ENCODE measurements at places on chromosomes 3 and 15.

DNA sequence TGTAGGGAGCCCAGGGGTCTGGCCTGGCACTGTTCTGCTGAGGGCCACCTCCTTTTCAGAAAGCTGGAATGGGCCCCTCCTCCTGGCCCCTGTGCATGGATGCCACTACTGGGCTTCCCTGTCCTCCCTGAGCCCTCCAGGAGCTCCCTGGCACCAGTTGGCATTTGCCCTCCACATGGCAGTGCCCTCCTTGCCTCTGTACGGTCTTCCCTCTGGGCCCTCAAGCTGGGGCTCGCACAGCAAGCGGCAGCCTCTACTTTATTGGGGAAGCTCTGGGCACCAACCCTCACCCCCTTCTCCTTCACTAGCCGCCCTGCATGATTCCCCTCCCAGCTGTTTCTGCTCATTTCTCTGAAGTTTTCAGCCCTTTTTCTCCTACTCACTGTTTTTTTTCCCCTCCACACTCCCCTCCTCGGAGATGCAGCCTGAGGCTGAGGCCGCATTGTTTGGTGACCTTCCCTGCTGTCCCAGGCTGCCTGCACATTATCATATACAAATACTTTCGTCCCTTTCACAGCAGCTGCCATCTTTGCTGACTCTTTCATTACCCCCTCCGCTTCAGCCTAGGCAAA is 127.3 kb downstream of the EEFSEC start:
- no peak for DNase-seq

DNA sequence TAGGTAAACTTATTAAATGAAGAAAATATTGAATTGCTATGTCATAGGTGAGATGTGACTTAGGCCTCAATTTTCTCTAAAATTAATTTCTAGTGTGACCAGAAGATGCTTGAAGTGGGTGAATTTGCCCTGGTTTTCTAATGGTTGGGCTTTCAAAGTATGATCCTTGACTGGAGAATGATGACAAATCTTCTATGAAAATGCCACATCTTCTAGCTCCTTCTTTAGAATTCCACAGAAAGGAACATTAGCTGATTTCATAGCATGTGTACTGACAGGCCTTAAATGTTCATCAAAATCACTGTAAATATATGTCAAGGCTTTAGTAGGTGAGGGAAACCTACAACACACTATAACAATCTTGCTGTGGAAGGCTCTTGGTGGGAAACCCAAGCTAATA is 8.9 kb downstream of the ABI3BP start:
- no peak for DNase-seq

DNA sequence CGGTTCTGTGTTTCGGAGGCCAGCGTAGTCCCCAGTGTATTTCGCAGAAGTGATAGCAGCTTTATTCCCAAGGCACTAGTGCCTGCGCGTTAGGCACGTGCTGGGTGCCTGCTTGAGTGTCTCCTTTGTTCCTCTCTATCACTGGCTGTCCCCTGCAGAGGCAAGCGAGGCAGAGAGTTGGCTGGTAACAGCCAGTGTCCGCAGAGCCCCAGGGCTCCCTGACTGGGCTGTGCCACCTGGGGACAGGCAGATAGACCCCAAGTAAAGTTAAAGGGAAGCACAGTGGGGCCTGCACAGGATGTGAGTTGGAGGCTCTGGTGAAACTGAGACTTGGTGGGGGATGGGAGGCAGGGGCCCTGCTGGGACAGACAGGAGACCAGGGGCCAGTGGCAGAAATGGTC is 50.7 kb downstream of the APBA2 start:
- DNase-seq: no peak

GRCh38 chr15:78257681-78258080 is 6.7 kb upstream of the DNAJA4 start:
- no peak for DNase-seq

GRCh38 chr3:108093021-108093420 is 2.2 kb upstream of the CD47 start:
- no peak for DNase-seq

DNA sequence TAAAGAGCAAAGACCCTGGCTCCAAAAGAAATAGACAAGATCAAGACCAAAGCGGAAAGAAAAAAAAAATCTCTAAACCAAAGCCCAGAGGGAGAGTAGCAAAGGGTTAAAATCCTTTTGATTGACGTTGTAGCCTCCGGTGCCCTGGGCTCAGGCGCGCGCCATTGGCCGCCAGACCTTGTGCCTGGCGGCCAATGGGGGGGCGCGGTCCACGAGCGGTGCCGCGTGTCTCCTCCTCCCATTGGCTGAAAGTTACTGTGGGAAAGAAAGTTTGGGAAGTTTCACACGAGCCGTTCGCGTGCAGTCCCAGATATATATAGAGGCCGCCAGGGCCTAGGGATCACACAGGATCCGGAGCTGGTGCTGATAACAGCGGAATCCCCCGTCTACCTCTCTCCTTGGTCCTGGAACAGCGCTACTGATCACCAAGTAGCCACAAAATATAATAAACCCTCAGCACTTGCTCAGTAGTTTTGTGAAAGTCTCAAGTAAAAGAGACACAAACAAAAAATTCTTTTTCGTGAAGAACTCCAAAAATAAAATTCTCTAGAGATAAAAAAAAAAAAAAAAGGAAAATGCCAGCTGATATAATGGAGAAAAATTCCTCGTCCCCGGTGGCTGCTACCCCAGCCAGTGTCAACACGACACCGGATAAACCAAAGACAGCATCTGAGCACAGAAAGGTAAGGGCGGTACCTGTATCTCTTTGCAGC is at the start of gene HES1:
TSS of gene HES1 (plus strand) at position 343 of the 713 bp plus-strand sequence. CDS start at position 576, 233 bp downstream.
- peak; percentile 9 for DNase-seq

GRCh38 chr15:82597815-82598214 is 49.3 kb downstream of the CPEB1 start:
- DNase-seq: no peak

DNA sequence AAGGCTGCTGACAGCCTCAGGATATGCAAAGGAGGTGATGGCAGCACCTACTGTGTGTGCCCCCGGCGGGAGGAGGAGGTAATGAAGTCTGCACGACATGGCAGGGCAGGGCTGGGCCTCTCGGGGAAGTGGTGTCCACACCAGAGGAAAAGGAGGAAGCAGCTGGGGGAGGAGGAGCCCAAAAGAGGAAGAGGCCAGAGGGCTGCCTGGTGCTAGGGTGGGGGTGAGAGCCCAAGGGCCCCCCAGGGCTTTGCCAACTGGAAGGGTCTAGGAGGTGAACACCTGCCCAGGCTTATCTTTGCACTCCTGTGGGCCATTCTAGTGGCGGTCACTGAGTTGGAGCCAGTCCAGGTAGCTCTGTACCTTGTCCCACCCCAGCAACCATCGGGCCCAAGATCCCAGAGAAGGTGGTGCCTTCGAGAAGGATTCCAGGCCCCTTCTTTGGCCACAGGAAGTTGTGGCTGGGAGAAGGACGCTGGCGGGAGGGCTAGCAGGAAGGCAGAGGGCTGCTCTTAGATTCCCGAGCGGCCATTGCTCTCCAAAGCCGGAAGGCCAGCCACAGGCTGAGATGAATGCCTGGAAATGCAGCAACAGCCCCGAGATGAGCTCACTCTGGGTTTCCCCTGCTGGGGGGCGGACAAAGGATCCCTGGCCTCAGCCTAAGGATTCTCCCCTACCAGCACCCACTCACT is 7.0 kb downstream of the GNAI2 start:
- peak; percentile 46 for DNase-seq

GRCh38 chr3:33717616-33717865 is 513 bp downstream of the CLASP2 start:
- peak; percentile 44 for DNase-seq

GRCh38 chr3:125206934-125207333 is 5.6 kb downstream of the SLC12A8 start:
- no peak for DNase-seq

DNA sequence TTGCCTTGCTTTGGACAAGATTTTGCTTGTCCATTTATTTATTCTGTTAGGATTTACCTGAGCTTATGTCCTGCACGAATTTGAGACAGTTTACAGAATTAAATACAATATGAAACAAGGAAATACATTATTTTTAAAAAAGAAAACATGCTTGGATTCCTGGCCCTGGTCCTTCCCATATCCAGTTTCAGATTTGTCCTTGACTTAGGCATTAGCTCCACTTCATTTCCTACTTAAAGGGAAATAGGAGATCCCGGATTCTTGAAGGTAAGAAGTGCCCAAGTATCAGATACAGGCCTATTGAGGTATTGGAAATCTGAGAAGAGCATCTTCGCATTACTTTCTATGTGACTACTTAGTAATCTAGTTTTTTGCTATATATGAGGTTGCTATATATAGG is 672.0 kb downstream of the SI start:
- DNase-seq: no peak

DNA sequence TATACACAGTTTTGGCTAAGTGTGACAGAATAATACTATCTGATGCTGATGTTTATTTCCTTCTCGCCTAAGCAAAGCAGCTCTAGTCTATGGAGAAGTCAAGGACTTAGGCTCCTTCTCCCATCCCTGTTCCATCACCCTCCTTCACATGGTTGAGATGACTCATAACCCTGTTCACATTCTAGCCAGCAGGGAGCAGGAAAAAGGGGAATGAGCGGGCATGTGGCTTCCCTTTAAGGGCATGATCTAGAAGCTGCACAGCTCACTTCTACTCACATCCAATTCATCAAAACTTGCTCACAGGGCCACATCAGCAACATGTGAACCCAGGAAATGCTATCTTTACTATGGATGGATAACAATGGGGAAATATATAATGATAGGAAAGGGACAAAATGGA is 40.9 kb downstream of the CBLB start:
- no peak for DNase-seq

DNA sequence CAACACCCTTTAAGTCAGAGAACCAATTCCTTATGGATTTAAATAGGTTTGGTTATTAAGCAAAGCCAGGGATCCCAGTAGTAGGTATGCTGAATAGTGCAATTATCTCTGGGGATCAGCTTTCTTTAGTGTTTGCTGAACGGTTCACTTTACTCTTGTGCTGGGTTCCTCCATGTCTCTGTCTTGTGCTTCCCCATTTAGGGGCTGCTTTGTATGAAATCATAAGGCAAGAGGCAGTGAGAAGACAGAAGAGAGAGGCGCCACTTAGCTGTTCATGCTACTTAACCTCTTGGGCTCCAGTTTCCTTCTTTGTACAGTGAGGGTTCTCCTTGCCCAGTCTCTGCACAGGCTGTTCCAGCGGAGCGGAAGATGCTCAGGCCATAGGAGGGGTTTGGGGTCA is 3.5 kb downstream of the ST6GAL1 start:
- no peak for DNase-seq

- no peak for DNase-seq
Observed at GRCh38 chr3:5184499-5184898, 3.0 kb upstream of the EDEM1 start.

DNA sequence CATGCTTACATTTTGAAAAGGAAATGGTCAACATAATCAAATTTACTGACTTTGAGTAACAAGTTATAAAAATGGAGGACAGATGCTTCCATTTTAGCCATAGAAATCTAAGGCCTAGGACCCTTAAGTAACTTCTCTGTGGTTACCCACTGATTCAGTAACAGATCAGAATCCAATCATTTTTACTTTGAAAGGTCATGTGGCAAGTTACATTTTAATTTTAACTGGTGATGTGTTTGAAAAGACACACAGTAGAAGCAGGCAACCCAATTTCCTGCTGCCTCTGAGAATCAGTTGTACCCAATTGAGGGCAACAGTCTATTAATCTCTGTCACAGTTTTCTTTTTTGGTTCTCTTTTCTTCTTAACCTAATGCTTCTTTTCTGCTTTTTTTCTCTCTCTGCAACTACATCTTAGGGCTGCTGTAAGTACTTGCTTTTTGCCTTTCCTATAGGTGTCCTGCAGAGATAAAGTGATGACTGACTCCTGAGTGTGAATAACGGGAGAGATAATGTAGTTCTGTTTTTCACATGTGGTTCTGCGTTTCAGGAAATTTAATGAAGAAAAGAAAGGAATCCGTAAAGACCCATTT is 3.3 kb downstream of the ZWILCH start:
- DNase-seq: no peak

GRCh38 chr3:197029511-197030167 is at the start of gene MELTF:
Gene MELTF (minus strand): TSS chr3:197029817. CDS start chr3:197029702, 115 bp downstream.
- peak; percentile 66 for DNase-seq

DNA sequence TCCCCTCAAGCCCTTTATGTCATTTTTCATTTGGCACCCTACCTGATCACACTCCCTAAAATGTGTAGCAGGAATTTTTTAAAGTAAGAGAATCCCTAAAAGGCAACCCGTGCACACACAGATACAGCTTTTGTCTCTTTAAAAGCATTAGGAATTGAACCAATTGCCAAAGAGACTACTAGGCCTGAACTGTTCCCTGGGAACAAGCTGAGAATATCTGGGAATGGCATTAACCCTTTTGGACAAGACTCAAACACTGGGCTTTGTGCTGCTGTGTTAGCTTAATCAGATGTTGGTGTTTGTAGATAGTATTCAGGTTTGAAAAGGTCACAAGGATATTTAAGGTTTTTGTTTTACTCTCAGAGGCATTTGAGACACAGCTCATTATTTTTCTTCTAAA is 414.4 kb upstream of the PDZRN3 start:
- DNase-seq: no peak

- no peak for DNase-seq
Observed at GRCh38 chr15:62553911-62554563, 389.0 kb upstream of the C2CD4B start.

DNA sequence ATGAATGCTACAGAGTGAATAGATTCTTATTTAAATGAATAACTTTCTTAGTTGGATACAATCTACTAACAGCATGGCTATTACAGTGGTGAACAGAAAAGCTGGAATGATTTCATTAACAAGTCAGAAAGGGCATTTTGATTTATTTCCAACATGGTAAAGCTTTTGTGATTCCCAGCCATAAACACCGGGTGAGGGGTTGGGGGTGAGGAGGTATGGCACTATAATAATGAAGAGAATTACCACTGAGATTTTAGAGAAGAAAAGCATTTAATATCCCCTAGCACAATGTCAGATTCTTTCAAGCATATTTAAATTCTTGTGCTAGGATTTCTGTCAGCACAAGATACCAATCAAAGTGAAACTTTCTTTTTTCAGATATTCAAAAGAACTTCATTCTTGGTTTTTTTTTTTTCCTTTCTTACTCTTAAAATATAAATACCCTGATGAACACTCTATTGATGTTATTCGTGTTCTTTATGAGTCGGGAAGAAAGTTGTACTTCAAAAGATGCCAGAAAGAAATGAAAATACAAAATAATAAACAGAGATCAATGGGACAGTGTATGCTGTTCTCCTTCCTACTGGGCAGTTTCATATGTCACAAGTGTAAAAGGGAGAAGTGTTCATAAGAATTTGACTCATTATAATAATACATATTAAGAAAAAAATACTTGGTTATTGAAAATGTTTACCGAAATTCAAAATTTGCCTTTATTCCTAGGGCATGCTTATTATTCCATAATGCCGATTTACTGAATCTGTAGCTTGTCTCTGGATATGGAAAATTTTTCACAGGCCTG is 522.8 kb downstream of the CADM2 start:
- DNase-seq: no peak

GRCh38 chr15:51382787-51383186 is 41.3 kb downstream of the GLDN start:
- DNase-seq: no peak

GRCh38 chr3:112247900-112248299 is 46.1 kb downstream of the SLC9C1 start:
- no peak for DNase-seq
